ENCODE measurements at places on chromosomes 2 and 18.

- no peak overlapping the region for H3K4me3 ChIP-seq
- no peaks in the 10 kb centered on the region for H3K27me3 ChIP-seq
- no peaks in the 10 kb centered on the region for H3K36me3 ChIP-seq
- H3K27ac ChIP-seq, result peak overlapping the region; percentile 86
- peaks cover 90% of the 10 kb centered on the region for H3K4me1 ChIP-seq
These were observed 8.2 kb upstream of the GPR17 start for GRCh38 chr2:127637725-127638252.

DNA sequence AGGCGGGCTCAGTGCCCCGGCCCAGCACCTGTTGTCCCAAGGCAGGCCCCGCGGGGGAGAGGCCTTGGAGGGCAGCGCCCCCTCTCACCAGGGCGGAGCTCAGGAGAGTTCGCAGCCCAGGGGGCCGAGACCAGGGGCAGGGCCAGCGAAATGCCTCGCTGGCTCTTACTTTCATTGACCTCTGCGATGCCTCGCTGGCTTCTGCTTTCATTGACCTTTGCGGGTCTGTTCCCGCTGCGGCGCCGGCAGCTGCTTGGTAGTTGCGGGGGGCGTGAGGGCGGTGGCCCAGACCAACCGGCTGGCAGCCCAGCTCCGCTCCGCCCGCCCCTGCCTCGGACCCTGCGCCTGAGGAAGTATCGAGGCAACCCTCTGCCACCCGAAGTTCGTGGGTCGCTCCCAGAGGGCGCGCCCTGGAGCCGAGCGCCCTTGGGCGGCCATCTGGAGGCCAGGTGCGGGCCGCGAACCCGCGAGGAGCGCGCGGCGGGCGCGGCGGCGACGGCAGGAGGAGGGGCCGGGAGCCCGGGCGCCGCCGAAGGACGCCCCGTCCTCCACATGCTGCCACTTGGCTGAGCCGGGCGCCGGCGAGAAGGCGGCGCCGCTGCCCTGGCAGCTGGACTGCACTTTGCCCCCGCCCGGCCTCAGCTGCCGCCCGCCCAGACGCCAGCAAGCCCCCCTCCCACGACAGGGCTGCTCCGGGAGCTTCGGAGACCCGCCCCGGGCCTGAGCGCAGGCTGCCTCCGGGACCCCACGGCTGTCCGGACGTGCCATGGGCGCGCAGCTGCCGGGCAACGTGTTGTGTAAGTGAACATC lies 118.0 kb upstream of the MSTN start:
- no peaks in the 10 kb centered on the region for H3K27me3 ChIP-seq
- peaks cover 17% of the 10 kb centered on the region for H3K4me1 ChIP-seq
- peak overlapping the region; percentile 64 for H3K27ac ChIP-seq
- H3K4me3 ChIP-seq, result peak overlapping the region; percentile 40
- no peaks in the 10 kb centered on the region for H3K36me3 ChIP-seq
- DNase-seq, result peak; percentile 90

- H3K27ac ChIP-seq, result no peak overlapping the region
- no peaks in the 10 kb centered on the region for H3K27me3 ChIP-seq
- H3K4me3 ChIP-seq, result no peak overlapping the region
- H3K36me3 ChIP-seq, result no peaks in the 10 kb centered on the region
These were observed 47.7 kb upstream of the WDR75 start for GRCh38 chr2:189393440-189394111.

GRCh38 chr2:59066787-59067399 lies 825.8 kb upstream of the FANCL start:
- no peak for DNase-seq
- H3K36me3 ChIP-seq, result no peaks in the 10 kb centered on the region
- no peak overlapping the region for H3K4me3 ChIP-seq
- no peaks in the 10 kb centered on the region for H3K27me3 ChIP-seq
- H3K4me1 ChIP-seq, result no peaks in the 10 kb centered on the region
- no peak overlapping the region for H3K27ac ChIP-seq

DNA sequence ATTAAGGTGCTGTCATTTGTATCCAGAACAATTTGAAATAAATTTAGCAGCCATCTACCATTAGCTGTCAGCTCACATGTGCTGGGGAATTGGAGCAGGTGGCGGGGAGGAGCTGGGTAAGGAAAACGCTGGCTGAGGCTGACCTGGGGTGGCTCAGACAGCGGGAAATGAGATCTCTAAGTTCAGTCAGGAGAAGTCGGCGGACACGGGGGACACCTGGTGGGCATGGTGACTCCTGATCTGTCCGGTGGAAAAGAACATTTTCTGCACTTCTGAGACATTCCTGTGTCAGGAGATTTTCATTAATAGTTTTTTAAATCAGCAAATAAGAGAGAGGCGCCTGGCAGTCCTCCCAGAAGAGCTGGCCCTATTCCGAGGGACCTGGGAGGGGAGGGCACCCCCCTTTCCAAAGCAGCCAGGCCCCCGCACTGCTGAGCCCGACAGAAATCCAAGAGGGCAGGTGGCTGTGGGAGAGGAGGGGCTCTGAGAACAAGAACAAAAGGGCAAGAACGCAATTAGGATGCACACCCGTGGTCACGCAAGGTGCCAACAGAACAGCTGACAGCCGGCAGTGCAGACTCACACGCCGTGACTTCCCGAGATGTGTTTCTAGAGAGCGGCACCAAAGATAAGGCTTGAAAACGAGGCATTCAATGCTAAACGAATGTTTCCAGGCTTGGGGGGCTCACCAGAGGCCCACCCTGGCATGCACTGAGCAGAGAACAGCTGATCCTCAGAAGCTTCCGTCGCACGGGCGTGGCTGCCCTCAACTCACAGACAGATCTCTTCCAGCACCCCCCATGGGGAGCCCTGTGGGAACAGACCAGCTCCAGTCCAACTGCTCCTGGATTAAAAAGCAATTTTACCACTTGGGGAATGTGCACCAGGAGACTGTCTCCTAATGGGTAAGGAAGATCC lies 26.4 kb downstream of the SLC66A2 start:
- peaks cover 18% of the 10 kb centered on the region for H3K4me1 ChIP-seq
- DNase-seq, result peak; percentile 18
- H3K27me3 ChIP-seq, result no peaks in the 10 kb centered on the region

GRCh38 chr18:58541789-58542425 lies 87.0 kb downstream of the ALPK2 start:
- no peak overlapping the region for H3K4me3 ChIP-seq
- no peaks in the 10 kb centered on the region for H3K27me3 ChIP-seq
- H3K4me1 ChIP-seq, result peaks cover 9% of the 10 kb centered on the region
- H3K36me3 ChIP-seq, result no peaks in the 10 kb centered on the region

DNA sequence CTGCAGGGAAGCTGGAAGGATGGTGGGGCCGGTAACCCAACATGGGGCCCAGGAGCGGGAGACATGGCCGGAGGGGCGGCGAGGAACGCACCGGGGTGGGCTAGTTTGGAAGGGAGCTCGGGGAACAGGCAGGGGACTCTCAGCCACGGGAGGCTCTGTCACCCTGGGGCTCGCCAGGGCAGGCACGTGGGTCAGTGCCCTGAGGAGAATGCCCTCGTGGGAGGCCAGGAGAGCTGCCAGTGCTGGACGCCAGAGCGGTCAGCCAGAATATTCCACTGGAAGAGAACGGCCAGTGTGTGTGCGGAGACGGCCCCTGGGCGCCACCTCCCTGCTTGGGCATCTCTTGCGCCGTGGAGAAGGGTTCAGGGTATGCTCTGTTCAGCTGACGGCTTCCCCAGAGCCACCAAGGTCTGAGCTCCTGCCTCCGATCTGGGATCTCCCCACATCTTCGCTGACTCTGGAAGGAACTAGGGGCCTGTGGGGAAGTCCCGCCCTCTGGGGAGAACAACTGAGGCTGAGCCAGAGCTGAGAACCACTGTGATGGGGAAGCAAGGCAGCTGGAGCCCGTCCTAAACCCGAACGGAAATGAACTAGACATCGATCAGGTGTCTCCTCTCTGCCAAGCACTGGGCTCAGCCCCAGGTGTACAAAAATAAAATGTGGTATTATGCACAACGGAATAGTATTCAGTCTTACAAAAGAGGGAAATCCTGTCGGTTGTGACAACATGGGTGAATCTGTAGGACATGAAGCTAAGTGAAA lies 49.3 kb downstream of the TNP1 start:
- H3K27me3 ChIP-seq, result no peaks in the 10 kb centered on the region
- no peak overlapping the region for H3K4me3 ChIP-seq
- H3K36me3 ChIP-seq, result no peaks in the 10 kb centered on the region

- no peaks in the 10 kb centered on the region for H3K27me3 ChIP-seq
- peak; percentile 76 for DNase-seq
These were observed at the start of gene INPP4A for GRCh38 chr2:98444436-98445176. Gene INPP4A, plus strand, starts transcription at chr2:98444858. Its CDS starts 75,191 bp downstream, at chr2:98520049.

DNA sequence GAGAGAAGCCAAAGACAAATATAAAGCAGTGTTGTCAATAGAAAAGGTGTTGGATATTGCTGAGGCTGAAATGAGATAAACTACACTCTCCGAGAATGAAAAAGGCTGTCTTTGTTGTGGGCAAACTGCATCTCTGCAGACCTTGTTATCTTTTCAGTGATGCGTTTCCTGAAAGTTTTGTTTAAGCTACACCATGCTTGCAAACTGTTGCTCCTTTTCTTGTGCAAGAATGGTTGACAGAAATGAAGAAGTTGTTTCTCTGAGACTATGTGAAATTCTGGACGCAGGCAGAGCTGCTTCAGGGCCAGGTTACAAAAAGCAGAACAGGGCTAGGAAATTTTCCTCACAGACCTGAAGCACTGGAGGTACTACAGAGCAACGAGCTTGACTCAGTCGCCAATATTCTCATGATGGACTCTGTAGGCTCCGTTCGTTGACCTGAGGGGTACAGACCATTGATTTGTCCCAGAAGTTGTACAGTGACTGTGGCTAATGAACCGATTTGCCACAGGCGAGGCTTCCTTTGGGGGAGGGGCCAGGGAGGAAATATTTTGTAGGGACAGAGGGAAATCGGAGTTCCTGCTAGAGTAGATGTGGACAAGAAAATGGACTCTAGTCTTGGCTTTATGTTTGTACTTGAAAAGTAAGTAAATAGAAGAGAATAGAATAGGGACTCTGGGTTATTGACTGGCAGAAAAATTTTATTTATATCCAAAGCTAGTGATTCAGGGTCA lies 3.5 kb upstream of the ATL2 start:
- H3K36me3 ChIP-seq, result no peaks in the 10 kb centered on the region
- peaks cover 6% of the 10 kb centered on the region for H3K4me1 ChIP-seq
- peak overlapping the region; percentile 36 for H3K27ac ChIP-seq
- no peaks in the 10 kb centered on the region for H3K27me3 ChIP-seq
- H3K4me3 ChIP-seq, result no peak overlapping the region

DNA sequence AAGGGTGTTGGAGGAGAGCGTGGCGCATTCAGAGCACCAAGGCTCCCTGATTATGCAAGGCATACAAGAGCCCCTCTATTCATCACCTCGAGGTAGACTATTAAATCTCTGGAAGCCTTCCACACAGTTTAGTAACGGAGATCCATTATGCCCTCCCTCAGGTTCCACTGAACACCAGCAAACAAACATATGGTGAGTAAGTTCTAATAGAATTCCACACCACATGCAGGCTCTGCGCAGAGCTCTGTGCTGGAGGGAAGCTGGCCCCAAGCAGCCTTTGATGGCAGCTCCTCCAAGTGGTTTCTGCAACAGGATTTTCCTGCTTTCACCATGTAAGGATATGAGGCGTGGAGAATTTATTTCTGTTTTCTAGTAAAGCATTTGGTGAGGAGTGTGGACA lies 238.6 kb downstream of the C1D start:
- H3K27me3 ChIP-seq, result no peaks in the 10 kb centered on the region
- no peak overlapping the region for H3K4me3 ChIP-seq
- H3K27ac ChIP-seq, result no peak overlapping the region
- H3K36me3 ChIP-seq, result no peaks in the 10 kb centered on the region
- no peak for DNase-seq
- no peaks in the 10 kb centered on the region for H3K4me1 ChIP-seq

DNA sequence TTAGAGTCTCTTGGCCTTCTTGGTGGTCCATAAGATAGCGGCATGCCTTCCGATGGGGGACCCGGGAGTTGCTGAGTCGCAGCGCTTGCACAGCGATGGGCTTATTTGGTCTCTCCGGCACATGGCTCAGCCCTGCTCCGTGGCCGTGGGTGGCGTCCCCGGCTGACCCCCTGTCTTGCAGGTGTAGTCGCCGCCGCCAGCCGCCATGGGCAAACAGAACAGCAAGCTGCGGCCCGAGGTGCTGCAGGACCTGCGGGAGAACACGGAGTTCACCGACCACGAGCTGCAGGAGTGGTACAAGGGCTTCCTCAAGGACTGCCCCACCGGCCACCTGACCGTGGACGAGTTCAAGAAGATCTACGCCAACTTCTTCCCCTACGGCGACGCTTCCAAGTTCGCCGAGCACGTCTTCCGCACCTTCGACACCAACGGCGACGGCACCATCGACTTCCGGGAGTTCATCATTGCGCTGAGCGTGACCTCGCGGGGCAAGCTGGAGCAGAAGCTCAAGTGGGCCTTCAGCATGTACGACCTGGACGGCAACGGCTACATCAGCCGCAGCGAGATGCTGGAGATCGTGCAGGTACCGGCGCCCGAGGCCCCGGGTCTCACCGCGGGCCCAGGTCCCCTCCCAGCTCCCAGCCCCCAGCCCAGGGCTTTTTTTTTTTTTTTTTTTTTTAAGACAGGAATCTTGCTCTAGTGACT lies 28.4 kb downstream of the ODC1 start:
- H3K4me3 ChIP-seq, result no peak overlapping the region
- no peak overlapping the region for H3K27ac ChIP-seq
- H3K4me1 ChIP-seq, result no peaks in the 10 kb centered on the region
- peaks cover 6% of the 10 kb centered on the region for H3K36me3 ChIP-seq
- peak; percentile 84 for DNase-seq

DNA sequence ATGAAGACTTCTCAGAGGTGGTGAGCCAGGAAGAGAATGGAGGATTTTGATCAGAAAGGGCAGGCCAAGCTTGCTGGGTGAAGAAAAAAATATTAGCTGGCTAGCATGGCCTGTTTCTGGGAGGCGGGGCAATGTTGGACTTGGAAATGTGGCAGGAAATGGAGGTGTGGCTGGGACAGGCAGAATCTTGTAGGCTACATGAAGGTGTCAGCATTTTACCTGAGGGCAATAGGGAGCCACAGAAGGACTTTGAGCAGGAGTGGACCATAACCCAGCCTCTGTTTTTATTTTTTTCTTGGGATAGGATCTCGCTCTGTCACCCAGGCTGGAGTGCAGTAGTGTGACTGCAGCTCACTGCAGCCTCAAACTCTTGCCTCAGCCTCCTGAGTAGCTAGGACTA lies 31.7 kb downstream of the EMX1 start:
- H3K36me3 ChIP-seq, result no peaks in the 10 kb centered on the region
- H3K27ac ChIP-seq, result no peak overlapping the region
- no peaks in the 10 kb centered on the region for H3K4me1 ChIP-seq
- DNase-seq, result no peak

- H3K27me3 ChIP-seq, result no peaks in the 10 kb centered on the region
- no peak overlapping the region for H3K4me3 ChIP-seq
These were observed 47.4 kb upstream of the CDCA7 start for GRCh38 chr2:173307293-173307692.

Measured in upper lobe of left lung (tissue), 6 donors.